Keratinocyte (primary cell): ENCODE measurements at places on chromosomes 3 and 15.

GRCh38 chr3:98188545-98188944 lies 22.0 kb downstream of the OR5H15 start:
- H3K27ac ChIP-seq = no peak overlapping the region
- H3K36me3 ChIP-seq = no peaks in the 10 kb centered on the region
- no peak for DNase-seq
- H3K4me3 ChIP-seq = no peak overlapping the region
- H3K4me1 ChIP-seq = no peaks in the 10 kb centered on the region

DNA sequence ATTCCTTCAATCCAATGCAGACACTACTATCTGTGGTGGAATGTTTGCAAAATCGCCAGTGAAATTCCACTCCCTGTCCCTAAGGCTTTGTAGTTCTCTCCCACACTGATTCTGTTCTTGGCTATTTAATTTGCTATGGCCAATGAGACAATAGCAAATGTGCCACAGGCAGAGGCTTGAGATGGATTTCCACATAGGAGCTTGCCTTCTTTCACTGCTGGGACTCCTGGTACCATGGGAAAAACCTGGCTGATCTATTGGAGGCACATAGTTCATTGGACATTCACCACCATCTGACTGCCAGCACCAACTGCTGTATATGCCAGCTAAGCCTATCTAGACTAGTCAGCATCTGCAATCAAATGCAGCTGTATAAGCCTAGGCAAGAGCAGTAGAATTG lies 103.8 kb downstream of the NR1D2 start:
- H3K36me3 ChIP-seq = no peaks in the 10 kb centered on the region
- no peak overlapping the region for H3K4me3 ChIP-seq

- H3K4me1 ChIP-seq = peaks cover 14% of the 10 kb centered on the region
- H3K27ac ChIP-seq = no peak overlapping the region
- H3K4me3 ChIP-seq = no peak overlapping the region
- H3K36me3 ChIP-seq = no peaks in the 10 kb centered on the region
- DNase-seq = no peak
Measured at GRCh38 chr3:142622405-142622804, 26.2 kb downstream of the PLS1 start.

GRCh38 chr3:76715426-76715825 lies 324.5 kb upstream of the ROBO2 start:
- H3K36me3 ChIP-seq = no peaks in the 10 kb centered on the region
- no peaks in the 10 kb centered on the region for H3K4me1 ChIP-seq
- H3K27me3 ChIP-seq = no peaks in the 10 kb centered on the region
- no peak overlapping the region for H3K4me3 ChIP-seq
